ENCODE measurements at places on chromosomes 2 and 18. TPM values are rescaled to one million over a fixed set of nuclear protein-coding genes. Genes with fewer than 3 reads are reported as not detected.

DNA sequence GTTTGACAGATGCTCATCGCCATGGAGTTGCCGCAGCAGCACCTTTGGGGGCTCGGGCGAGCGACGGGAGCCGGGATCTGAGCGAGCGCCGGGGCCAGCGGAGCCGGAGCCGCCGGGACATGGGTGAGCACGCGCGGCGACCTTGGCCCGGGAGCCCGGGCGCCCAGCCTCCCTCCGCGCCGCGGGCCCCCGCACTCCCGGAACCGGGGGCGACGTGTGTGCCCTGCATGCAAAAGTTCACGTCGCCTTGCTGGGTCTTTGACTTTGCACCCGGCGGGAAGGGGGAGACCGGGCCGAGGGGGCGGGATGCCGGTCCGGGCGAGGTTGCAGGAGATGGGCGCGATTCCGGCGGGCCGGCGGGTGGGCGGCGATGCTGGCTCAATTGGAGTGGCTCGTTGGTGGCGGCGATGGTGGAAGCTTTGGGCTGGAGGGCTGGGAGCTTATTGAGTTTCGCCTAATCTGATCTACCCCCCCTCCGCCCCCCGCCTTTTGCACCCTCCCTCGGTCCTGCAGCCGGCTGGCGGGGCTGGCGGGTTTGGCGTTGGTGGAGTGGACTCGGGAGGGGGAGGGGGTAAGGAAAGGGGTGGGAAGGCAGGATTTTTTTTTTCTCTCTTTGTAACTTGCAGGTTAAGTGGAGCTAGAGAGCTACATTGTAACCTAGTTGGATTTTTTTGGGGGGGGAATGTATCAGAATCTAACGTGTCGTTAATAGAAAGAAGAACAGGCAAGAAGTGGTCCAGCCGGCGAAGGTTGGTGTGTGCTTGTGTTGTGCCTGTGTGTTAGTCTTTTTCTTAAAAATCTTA lies at the start of gene SETBP1:
Gene SETBP1 (plus strand): TSS at position 616 of the 803 bp plus-strand sequence. CDS start 20,459 bp downstream, outside the sequence.
- DNase-seq: peak; percentile 90

DNA sequence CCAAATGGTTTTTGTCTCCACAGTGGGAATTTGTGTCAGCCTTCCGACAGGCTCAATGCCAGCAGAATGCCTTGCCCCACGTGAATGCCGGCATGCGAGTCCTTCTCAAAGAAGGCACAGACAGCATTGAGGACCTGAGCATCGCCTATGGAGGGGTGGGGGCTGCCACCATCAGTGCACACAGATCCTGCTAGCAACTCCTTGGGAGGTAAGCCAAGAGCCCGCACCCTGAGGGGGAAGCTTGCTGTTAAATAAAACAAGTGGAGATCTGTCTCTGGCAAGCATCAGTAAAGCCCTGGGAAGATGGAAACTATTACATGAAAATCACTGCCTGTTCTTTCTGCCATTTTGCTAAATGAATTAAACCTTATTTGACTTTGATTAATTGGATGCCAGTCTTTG lies 67.5 kb upstream of the BZW1 start:
- DNase-seq: no peak

Gene RNF144A
- 6.7 TPM for total RNA-seq

Gene ATP6V1C2
- total RNA-seq: 0.49 TPM

Gene SPHKAP
- not detected for total RNA-seq

Data from aorta (tissue), 5 donors.